Stimulated activated CD8-positive, alpha-beta memory T cell treated with anti-CD3 and anti-CD28 coated beads, Interleukin-7, amount 100 ng/mL, for 4 hours (primary cell): ENCODE measurements at places on chromosomes 3 and 15.
A peak's percentile ranks its signal among the peaks of the same experiment; 100 is the strongest.

- DNase-seq, result no peak
These were observed 591 bp downstream of the FOXL2NB start for GRCh38 chr3:138947495-138948121.

GRCh38 chr3:14410503-14411165, 8.2 kb downstream of the SLC6A6 start:
- no peak for DNase-seq

GRCh38 chr15:61401903-61402698, 173.0 kb upstream of the RORA start:
- no peak for DNase-seq

DNA sequence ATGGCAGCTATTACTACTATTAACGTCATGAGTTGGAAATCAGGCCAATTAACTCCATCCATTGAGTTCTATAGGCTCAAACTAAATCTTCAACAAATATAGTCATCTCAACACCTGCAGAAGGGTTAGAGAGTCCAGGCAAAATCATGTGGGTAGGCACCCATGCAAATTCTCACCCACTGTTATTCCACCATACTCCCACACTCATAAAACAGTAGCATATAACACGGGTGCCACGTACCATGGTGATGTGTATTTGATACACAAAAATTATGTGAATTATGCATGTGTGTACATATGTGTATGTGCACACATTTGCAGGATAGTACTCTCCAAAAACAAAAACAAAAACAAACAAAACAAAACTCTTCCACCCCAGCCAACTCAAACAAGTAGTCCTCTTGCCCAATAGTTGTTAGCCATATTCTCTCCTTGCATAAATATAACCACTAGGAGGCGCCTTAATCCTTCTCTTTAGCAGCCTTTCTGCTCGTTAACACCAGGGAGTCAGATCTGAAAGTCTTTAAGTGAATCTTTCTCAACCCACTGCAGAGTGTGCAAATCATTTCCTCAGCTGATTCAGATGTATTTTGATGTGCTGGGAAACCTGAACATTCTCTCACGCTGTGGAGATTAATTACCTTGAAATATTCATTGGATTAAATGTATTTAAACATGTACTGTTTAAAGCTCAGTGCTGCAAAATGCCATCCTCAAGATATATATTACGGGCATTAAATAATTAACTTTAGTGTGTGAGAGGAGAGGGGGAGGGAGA, 38.0 kb upstream of the COPB2 start:
- DNase-seq, result no peak

DNA sequence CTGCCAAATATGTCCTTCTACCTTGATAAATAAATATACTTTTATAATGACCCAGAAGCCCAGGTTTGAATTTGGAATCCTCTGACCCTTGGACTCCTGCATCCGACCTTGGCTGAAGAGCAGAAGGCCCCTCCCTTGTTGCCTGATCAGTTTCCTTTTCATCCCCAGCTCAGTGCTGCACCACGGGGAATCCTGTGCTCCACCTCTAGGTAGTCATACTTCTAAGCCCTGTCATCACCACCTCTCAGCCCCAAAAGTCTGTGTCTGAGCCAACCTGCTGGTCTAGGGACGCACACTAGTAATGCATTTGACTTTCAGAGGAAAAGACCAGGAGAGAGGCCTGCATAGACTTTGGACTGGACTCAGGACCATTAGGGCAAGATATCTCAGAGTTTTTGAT, 310.6 kb downstream of the NLGN1 start:
- no peak for DNase-seq

- DNase-seq, result no peak
These were observed 21.9 kb upstream of the TIMP4 start for GRCh38 chr3:12180631-12181030.

DNA sequence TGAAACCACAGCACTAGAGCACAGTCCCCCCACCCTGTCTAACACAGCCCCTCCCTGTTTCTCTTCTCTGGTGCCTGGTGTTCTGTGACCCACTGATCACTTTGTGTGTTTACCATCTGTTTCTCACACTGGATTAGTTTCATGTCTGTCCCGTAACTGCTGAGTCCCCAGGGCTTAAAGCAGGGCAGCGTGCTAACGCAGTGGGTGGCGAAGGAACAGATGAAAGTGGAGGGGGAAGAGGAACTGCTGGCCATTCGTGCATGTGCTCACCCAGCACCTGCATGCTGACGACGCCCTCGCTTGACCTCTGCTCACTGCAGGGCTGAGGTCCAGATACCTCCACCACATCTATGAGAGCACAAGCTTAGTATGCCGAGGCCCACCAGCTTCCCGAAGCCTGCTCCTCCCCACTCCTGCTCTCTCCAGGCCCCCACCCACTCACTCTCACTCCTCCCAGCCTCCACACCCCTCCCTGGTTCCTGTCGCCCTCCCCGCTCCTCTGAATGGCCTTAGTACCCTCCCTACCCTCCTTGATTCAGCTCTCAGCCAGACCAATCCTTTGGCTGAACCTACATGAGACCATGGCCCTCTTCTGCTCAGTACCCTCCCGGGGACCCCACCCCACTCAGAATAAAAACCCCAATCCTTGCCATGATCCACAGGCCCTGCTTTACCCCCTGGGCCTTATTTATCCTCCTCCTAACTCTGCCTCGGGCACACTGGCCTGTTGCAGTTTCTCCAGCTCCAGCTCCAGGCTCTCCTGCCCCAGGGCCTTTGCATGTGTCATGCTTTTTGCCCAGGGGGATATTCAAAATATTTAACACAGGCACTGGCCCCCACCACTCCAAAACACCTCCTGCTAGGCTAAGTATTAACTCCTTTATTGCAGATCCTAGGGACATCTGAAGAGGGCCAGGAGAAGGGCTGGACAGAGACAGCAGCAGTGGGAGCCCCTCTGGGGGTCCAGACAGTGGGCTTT, 15.1 kb upstream of the IQSEC1 start:
- DNase-seq, result no peak

DNA sequence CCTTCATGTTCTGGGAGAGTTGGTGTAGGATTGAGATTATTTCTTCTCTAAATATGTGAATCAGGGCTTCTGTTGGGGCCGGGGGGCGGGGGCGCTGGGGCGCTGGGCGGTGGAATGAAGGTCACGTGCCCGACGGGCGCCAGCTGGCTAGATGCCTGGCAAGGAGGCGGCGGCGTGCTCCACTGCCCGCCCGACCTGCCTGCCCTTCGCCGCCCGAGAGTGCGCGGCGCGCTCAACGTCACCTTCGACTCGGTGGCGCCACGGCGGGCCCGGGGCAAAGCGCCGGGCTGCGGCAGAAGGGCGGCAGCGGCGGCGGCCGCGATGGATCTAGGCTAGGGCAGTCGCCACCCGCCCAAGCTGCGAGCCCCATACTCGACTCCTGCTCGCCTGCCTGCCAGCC, 47.0 kb upstream of the LHFPL4 start:
- peak; percentile 0 for DNase-seq

- no peak for DNase-seq
These were observed 52.9 kb downstream of the PPCDC start for GRCh38 chr15:75076277-75076676.

GRCh38 chr3:128149650-128150049, 3.6 kb upstream of the EEFSEC start:
- DNase-seq, result no peak

- DNase-seq, result no peak
These were observed 177.9 kb downstream of the TLE3 start for GRCh38 chr15:69919816-69920215.

- no peak for DNase-seq
These were observed 558.5 kb upstream of the ARRDC4 start for GRCh38 chr15:97401970-97402369.

- DNase-seq, result no peak
These were observed 594.8 kb downstream of the NTRK3 start for GRCh38 chr15:87661454-87662355.

GRCh38 chr3:178504128-178504527, 32.1 kb upstream of the KCNMB2 start:
- no peak for DNase-seq

GRCh38 chr3:43255662-43256061, 30.7 kb upstream of the SNRK start:
- no peak for DNase-seq
